ENCODE measurements at places on chromosomes 5 and 9.

DNA sequence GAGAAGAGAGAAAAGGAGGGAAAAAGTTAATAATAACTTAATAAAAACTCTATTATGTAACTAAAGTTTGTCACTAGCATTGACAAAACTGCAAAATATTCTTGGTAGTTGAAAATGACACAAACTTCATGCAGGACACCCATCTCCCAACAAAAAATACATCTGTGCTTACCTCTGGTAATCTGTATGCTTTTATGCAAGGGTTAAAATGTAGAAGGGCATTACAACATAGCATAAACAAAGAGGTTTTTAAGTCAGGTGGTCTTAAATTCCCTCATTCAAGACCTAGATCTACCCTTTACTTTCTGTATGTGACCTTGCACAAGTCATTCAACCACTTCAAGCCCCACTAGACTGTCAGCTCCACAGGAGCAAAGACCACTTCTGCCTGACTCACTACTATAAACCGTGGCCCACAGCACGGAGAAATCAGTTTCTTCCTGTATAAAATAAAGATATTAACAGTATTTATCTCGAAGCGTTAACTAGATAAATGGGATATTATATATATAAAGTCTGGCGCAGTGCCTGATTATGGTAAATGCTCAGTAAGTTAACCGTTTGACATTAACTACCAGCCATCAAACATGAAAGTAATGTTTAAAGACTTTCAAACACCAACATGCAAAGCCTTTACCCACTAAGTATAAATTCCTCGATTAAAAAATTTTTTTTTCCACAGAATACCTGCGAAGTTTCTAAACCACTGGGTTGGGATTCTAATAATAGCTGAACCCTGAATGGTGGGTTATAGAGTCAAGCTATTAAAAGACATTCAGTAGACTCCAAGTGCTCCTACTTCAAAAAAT lies 2.0 kb downstream of the FBXL17 start:
- DNase-seq, result no peak

DNA sequence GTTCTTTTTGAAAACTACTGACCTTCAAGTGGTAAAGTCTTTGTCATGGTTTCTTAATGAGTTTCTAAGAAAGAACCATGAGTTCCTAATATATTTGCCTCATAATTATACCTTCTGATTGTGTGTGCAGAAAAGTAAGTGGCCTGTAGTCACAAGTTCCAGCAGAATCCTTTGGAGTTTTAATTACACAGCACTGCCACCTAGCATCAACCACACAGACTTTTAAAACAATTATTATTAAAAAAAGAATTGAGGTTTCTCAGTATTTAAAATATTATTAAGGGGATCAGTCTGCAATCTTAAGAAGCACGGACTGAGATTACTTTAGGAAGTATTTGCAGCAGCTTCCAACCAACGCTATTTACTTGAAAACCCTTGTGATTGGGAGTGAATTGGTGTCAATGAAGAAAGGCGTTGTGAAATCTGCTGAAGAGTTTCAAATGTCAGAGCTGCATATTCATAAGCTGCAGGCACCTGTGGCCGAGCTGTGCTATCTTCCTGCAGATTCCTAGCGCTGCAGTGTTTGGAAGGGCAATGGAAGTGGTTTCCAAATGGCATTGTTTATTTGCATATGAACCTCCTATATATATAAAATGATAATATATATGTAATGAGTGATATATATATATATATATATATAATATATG lies 1074.2 kb upstream of the WWC1 start:
- DNase-seq, result no peak

DNA sequence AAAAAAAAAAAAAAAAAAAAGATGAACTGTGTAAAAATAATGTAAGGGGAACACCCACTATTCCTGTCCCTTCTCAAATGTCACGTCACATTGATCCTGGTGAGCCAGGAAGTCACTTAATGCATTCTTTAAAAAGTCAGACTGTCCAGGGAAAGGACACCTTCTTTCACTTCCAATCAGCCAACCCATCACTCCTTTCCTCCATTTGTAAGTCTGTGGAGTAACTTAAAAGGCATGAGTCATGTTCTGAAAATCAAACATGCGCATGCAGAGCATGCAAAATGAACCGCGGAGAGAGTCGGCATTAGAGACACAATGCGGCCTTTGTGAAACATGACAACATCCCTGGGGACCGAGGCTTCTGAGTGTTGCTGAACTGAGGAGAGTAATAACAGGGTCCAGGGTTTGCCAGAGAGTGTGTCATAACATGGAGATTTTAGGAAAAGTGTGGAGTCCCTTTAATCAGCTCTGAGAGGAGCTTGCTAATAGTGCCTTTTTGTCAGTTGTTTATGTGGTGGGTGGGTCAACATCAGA lies 77.6 kb upstream of the SEMA6A start:
- no peak for DNase-seq

- peak; percentile 22 for DNase-seq
Observed at GRCh38 chr5:138960145-138960692, 85.1 kb upstream of the LRRTM2 start.

DNA sequence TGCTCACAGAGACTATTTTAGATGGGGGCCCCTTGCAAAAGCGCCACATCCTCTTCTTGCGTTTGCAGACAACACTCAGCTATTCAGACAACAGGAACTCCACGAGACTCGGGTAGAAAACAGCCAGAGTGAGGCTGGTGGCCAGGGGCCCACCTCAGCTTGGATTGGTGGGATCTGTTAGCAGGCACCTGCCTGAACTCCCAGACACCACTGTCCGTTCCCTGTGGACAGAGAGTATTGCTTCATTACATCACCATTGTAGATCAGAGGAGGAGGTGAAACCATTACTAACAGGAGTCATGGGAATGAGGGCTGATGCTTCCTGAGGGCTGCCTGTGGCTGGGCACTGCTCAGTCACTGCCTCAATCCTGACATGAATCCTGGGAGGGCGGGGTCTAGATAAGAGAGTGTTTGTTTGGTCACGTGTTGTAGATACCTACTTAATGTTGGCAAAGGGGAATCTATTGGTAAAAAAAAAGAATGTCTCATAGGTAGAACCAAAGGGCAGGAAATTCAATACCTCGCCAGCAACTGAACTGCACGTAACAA lies 4.4 kb upstream of the RAPGEF1 start:
- no peak for DNase-seq

- DNase-seq, result no peak
Observed at GRCh38 chr5:170329524-170329923, 31.9 kb upstream of the LCP2 start.

GRCh38 chr5:42522783-42523182 lies 99.5 kb downstream of the GHR start:
- no peak for DNase-seq

- no peak for DNase-seq
Observed at GRCh38 chr9:126880947-126881332, 20.5 kb downstream of the ZBTB34 start.

DNA sequence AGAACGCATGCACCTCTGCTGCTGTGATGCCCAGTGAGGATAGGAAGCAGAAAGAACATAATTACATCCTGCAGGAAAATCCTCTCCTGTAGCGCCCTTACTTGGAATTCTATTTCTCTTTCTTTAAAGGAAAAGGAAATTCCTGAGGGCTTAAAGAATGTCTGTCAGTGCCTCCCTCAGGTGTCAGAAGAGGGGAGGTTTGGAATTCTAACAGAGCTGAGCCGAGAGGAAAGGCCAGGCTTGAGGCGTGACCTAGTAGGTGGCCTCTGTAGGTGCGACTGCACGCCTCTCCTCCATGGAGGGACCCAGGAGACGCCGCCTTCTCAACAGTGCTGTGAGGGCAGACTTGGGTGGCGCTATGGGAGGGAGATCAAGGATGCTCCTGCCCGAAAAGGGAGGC lies 55.9 kb upstream of the ERCC6L2 start:
- no peak for DNase-seq

- no peak for DNase-seq
Observed at GRCh38 chr5:151270599-151270998, 17.6 kb downstream of the GM2A start.

DNA sequence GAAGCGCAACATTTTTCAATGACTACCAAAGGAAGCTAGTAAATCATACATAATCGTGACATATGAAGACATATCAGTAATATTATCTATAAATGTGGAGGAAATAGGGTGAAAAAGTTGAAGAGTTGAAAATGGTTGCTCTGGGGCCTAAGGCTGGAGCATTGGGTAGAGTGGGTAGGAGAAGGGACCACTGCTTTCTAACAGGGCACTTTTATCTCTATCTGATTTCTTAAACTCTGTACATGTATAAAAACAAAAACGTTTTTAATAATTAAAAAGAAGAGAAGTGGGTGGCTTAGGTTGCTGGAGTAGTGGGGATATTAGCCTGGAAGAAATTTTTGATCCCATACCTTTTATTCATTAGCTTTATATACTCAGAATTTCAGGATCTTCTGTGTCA lies 44.2 kb upstream of the ITGA1 start:
- no peak for DNase-seq

DNA sequence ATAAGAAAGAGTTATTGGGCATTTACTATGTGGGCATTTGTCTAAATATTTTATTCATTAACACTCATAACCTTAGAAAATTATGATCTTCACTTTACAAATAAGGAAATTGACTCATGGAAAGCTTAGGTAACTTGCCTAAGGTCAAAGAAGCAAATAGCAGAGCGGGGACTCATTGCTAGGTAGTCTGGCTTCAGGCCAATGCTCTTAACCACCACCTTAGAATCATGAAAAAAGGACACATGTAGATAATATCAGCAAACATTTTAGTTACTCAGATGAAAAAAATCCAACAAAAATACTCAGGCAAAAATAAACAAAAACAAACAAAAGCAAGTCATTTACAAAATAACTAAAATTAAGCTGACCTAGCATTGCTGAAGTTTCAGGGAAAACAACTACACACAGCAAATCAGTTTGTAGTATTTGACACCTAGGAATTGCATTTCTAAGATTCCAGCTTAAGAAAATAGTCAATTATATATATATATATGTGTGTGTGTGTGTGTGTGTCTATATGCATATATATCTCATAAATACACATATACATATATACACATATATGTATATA lies 166.0 kb downstream of the HMHB1 start:
- DNase-seq, result no peak

DNA sequence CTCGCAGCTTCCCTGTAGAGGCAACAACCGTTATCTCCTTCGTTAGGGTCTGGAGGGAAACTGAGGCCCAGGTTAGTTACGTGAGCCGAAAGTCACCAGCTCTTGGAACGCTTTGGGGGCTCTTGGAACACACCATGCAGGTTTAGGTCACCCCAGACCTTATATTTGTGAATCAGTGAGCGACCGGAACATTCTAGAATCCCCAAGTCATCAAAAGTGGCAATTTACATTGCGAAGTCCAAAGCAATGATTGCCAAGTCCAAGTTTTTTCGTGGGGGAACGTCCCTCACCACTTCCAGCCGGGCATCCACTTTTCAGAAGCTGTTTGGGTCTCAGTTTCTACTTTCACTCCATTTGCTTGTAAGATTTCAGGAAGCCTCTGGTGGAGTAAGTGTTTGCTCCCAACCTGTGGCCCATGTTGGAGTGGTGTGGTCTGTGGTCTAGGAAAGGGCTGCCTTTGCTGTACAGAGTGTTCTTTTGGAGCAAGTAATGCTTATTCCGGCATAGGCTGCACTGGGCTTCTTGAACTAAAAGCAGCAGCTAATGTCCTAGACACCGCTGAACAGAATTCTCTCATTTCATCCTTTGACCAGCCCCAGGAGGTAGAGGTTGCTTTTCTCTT lies 32.8 kb upstream of the SPRY4 start:
- DNase-seq, result no peak

- DNase-seq, result no peak
Observed at GRCh38 chr5:151259931-151260330, 6.9 kb downstream of the GM2A start.

DNA sequence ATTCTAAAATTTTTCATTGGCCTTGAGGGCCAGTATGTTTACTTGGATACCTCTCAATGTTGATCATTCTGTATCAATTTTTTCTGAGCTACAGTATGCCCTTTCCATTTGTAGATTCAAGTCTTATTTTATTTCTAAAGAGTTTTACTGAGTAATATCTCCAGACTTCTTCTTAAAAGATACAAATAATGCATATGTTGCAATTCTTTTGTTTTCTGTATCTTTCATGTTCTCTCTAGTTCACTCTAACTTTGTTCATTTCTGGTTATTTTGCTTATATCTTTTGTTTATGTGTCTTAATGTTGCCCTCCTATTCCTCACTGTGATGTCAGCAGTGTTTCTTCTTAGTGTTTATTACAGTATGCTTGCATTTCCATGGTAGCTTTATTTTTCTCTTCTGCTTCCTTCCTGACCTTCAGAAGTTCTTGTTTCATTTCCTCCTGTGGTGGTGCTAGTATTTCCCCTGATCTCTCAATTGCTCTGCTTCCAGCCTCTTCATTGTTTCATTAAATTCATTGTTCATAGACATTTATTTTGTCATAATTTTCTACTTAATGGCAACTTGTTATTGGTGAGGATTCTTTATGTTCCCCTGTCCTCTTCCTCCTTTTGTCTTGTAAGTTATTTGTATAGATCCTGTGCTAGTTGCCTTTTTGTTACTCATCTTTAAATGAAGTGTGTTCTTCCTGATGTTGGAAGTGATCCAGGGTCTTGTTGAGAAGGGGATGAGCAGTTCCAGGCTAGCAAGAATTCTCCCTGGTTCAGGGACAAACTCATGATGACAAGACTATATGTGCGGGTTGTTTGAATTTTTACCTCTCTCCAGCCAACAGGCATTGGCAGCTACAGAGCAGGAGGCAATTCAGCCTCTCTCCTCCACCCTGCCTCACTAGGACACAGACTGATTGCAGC lies 160.8 kb downstream of the DEPDC1B start:
- no peak for DNase-seq

- DNase-seq, result no peak
Observed at GRCh38 chr5:9516591-9516990, 29.3 kb downstream of the SEMA5A start.

GRCh38 chr5:40754381-40755092 lies 1.2 kb downstream of the TTC33 start:
- no peak for DNase-seq

GRCh38 chr5:79005936-79006631 lies 21.0 kb upstream of the ARSB start:
- no peak for DNase-seq

DNA sequence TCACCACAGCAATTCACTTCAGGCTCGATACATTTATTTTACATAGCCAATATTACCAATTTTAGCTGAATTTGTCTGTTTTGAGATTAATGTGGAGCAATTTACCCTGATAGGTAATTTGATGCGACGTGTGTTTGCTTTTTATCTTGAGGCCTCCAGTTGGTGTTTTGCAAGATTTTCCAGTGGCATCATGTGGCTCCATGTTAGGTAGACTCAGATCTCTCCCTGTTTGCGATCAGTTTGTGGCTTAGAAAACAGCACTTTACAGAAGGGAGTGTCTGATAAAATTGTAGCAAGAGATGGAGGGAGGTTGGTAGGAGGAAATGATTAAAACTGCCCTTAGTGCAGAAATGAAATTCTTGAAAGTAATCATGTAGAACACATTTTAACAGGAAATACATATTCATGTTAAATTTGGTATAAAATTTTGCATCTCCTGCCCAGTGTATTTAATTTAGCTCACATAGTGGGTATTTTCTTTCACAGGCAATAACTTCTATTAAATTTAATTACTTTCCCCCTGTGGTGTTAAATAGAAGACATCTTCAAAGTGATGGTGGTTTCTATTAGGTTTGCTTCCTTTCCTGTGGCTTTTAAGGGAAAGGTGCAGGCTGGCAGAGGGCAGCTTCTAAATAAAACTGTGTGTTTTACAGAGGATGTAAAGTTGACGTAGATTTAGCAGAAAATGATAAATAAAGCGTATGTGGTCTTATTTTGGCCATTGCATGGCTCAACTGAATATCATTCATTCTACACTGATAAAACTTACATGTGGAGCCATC lies 135.8 kb downstream of the KDM4C start:
- DNase-seq, result peak; percentile 19

- DNase-seq, result no peak
Observed at GRCh38 chr9:132504488-132504887, 77.9 kb upstream of the BARHL1 start.

- no peak for DNase-seq
Observed at GRCh38 chr9:79700607-79701360, 129.0 kb downstream of the TLE4 start.
